Stimulated activated CD4-positive, alpha-beta T cell treated with anti-CD3 and anti-CD28 coated beads, TNF-alpha, amount 100 ng/mL, for 1 hour (primary cell): ENCODE measurements at places on chromosomes 5 and 9.

DNA sequence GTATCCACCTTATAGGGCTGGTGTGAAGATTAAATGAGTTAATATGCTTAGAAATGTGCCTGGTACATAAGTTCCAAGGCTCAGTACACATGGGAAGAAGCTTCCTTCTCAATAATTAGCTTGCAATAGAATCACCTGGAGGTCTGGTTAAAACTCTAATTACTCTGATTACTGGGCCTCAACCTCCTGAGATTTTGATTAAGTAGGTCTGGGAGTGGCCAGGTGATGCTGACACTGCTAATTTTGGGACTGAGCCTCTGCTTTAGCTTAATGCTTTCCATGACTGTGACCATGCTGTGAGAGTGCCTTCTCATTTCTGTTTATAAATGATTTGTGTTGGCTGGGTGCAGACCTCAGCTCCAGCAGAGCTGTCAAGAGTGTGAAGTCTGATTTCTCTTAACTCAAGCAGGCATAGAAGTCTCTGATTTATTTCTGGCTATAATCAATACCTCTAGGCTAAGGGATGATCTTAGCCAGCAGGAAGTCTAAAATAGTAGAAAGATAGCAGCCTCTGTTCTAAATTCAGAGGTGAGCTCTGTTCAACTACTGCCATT lies 85.3 kb upstream of the ZNF608 start:
- DNase-seq: no peak

DNA sequence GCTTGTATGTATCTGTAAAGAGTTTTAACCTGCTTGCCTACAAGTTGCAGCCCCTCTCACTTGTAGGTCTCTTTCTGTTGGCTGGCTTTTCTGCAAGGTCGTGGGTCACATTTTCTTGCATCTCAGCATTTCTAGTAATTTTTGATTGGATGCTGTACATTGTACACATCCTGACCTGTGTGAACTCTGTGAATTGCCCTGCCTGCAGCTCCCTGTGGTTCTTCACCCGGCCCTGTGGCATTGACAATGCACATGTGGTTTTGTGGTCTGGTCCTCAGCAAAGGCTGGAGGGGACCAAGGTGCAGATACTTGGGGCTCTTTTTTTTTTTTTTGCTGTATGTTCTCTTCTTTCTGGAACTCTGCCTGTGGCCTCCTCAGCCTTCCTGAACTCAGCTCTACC lies 53.6 kb downstream of the WNK2 start:
- DNase-seq: no peak

GRCh38 chr9:112852741-112853504 lies 37.8 kb downstream of the SLC46A2 start:
- DNase-seq: no peak

GRCh38 chr5:171596391-171596878 lies 177.0 kb downstream of the FGF18 start:
- no peak for DNase-seq

DNA sequence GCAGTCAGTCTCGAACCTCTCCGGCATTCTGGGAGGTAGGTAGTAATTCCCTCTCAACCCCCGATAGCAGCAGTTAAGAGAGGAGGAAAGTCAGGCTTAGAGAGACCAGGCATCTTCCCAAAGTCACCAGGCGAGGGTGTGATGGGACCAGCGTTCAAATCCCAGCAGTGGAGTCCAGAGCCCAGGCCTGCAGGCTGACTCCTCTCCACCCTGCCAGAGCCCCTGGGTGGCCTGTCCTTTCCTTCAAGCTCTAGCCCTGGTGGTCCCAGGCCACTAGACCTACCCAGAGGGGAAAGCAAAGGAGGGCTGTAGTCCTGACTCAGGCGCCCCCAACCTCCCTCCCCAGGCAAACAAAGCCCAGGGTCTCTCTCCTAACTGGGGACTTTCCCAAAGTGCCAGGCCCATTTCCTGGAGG lies 4.2 kb upstream of the NR5A1 start:
- DNase-seq: no peak

DNA sequence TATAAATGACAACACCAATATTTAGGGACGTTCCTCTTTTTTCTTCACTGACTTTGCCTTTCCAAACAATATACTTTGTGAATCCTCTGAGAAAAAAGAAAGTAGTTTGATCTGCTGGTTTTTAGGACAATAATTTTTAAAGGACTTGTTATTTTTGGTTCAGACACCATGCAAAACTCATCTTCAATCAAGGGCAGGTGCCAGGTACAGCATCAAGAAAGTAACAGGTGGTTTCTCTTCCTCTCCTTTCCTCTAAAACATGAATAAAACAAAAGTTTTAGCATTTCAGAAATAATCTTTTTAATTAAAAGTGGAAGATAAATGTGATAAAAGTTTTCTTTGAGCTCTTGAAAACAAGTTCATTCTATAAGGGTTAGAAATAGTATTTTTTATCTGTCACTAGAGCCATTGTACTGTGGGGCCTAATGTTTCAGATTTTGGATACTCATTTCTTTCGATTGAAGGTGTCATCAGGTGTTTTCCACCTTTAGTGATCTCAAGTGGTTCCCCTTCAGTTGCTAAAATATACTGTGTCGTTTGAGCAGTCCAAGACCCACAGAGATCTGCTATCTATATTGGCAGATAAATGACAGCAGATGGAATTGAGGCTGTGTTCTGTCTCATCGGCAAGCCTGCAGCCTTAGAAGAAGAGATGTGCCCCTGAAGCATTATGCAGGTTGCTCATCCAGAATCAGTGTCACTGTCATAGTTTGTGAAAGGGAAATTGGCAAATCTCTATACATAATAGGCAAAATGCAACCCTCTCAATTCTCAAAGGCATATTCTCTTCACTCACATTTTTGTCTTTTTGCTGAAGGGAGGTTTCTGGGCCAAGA lies 499.7 kb downstream of the PDE4D start:
- DNase-seq: no peak

- DNase-seq: no peak
These were observed 92.6 kb downstream of the TMEM174 start for GRCh38 chr5:73265641-73266040.

GRCh38 chr5:143440448-143441115 lies 37.1 kb upstream of the NR3C1 start:
- no peak for DNase-seq

DNA sequence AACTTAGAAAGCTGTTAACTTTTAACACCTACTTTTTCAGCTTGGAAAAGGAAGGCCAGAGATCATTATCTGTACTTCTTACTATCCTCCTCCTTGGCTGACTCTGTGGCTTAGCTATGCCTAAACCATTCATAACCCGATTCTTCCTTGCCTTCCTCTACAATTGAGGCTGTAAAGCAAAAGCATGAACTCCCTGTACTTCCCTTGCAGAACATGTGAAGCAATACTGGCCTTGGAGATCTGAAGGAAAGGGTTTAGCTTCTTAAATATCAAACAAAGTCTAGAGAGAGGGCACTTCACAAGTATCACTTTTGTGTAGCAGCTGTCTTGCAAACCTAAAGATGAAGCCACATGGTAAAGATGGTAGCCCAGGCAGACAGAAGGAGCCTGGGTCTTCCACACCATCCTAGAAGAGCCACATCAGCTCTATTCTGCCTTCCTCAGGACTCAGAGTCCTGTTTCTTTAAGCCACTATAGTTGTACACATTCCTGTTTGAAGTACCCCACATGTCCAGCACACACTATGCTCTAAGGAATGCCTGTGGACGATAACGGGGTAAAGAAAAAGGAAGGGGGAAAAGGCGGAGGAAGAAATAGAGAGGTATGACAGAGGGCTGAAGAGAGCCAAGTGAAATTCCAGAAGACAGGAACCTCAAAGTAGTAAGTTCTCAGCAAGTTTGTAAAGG lies 169.2 kb downstream of the SLIT3 start:
- DNase-seq: no peak

DNA sequence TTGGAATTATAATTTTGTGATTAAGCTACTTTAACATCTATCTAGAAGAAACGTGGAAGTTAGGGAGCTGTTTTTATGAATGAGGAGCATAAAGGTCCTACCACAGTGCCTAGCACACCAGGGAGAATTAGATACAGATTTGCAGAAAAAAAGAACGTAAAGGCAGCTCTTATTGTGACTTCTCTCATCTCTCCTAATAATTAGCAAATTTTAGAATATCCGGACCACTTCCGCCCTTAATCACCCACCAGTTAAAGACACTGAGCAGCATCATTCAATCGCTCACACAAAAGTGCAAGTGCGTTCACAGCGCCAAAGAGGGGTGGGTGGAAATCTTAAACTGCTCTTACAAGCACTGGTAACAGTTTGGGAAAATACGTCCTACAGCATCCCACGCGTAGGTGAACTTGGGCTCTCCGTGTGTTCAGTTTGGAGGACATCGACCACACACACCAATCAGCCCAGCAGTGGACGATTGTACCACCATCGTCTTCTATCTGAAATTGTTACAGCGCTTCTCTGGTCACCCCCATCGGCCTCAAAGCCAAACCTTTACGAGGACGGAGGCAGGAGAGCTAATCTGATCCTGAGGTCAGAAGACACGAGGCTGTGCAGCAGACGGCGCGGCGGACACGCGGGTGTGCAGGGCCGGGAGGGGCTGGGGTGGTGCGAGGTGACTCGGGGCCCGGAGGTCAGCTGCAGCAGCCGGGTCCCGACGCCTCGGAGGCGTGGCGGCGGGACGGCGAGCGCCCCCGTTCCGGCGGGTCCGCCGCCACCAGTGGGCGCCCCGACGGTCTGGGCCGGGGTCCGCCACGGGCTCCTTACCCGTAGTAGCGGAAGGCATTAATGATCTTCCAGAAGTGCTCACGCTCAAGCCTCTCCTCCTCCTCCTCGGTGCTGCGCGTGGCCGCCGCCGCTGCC lies 646 bp downstream of the CARNMT1 start:
- peak; percentile 8 for DNase-seq

- no peak for DNase-seq
These were observed 3.5 kb downstream of the KDM4C start for GRCh38 chr9:6761306-6761705.
